ENCODE measurements at places on chromosomes 5 and 9. TPM values are rescaled to one million over a fixed set of nuclear protein-coding genes. Genes with fewer than 3 reads are reported as not detected.

GARNL3 gene
- 11.1 TPM for total RNA-seq

REXO4 gene
- 28.9 TPM for total RNA-seq

FYB1 gene
- total RNA-seq, result 0.33 TPM

NR5A1 gene
- 0.26 TPM for total RNA-seq

SSBP2 gene
- total RNA-seq, result 85.2 TPM

NIPBL gene
- total RNA-seq, result 65.7 TPM

MARCOL gene
- not detected for total RNA-seq

TEK gene
- total RNA-seq, result 0.74 TPM

PCDHGA5 gene
- total RNA-seq, result 0.39 TPM

IL5 gene
- total RNA-seq, result not detected

DNA sequence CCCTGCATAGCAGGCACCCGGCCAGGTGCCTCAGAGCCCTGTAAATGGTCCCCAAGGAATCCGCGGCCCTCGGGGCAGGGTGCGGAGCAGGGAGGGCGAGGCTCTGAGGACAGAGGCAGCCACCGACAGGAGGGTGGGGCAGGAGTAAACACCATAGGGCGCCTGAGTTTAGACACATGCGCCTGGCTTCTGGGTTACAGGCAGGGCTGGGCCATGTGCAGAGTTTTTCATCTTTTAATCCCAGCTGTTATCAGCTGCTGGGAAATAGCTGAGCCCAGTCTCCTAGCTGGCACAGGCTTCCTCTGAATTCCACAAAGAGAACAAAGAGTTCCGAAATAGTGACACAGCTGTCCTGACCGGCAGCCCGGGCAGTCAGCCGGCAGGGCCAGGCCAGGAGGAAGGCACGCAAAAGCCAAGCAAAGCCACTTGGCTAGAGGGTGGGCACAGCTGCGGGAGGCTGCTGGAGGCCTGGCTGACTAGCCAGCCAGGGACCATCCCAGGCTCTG, 98.9 kb upstream of the PHYKPL start:
- DNase-seq, result no peak
- peak overlapping the region; percentile 80 for H3K27ac ChIP-seq
- no peaks in the 10 kb centered on the region for H3K36me3 ChIP-seq
- peaks cover 4% of the 10 kb centered on the region for H3K27me3 ChIP-seq

DNA sequence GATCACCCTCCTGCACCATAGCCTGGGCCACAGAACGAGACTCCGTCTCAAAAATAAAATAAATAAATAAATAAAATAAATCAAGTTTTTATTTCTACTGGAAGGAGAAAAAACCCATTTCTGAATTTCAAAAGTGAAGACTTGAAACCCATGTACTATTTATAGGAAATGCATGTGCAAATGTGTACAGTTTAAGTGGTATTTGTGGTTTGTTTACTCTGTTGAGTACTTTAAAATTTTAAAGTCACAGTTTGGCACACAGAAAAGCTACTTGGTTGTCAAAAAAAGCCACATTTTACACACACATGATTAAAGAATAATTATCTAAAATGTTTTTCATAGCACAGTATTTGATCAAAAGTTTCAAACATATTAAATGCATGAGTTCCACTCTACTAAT, 43.6 kb downstream of the NR3C1 start:
- no peaks in the 10 kb centered on the region for H3K27me3 ChIP-seq
- H3K36me3 ChIP-seq, result peaks cover 20% of the 10 kb centered on the region
- no peak overlapping the region for H3K27ac ChIP-seq
- no peak overlapping the region for H3K4me3 ChIP-seq

GRCh38 chr9:28320616-28321015, 747.3 kb upstream of the C9orf72 start:
- H3K27me3 ChIP-seq, result no peaks in the 10 kb centered on the region
- no peak overlapping the region for H3K27ac ChIP-seq
- DNase-seq, result no peak
- H3K4me3 ChIP-seq, result no peak overlapping the region
- H3K4me1 ChIP-seq, result no peaks in the 10 kb centered on the region

DNA sequence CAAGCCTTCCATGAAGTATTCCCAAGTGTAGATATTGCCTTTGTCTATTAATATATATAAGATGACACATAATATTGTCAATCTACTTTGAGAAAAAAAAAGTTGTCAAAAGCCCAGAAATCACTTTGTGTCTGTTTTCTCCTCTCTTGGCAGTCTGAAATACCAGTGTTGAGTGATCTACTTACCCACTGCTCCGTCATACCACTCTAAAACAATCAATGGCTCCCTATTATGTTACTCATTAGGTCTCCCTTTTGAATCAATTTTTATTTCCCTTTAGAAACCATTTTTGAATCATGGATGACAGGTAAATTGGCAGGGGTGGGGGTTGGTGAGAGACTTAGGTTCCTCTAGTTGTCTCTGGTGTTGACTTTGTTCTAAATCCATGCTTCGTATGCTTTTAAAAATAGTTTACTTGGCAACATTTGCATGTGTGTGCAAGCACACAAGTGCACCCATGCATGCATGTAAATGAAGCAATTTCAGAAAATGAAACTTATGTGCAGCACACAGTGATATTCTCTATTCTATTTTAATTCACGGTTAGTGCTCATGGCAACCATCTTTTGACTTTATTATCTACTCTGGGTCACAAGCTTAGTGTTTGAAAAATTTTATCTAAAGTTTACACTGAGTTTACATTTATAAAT, 378.9 kb downstream of the RAB3C start:
- no peak for DNase-seq
- H3K4me1 ChIP-seq, result no peaks in the 10 kb centered on the region
